ENCODE measurements at places on chromosomes 11 and 22. TPM values are rescaled to one million over a fixed set of nuclear protein-coding genes. Genes with fewer than 3 reads are reported as not detected.

OLFML1 gene
- 0.42 TPM for total RNA-seq

DERL3 gene
- total RNA-seq = 0.57 TPM

ROBO4 gene
- 3.6 TPM for total RNA-seq

DNA sequence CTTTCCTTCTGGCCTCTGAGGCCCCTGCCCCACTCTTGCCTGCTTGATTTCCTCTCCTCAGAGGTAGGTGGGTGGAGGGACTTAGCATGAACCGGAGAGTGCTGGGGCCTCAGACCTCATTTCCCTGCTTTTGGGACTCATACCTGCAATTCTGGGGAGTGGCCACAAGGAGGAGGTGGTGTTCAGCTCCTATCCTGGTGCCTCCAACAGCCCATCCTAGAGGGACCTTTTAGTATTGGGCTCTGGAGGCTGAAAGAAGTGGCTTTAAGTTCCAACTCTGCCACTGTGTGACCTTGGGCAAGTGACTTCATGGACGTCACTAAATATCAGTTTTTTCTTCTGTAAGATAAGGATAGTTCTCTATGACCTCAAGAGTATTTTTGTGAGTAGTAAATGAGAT lies 98.6 kb downstream of the KIAA1671 start:
- DNase-seq = no peak

DNA sequence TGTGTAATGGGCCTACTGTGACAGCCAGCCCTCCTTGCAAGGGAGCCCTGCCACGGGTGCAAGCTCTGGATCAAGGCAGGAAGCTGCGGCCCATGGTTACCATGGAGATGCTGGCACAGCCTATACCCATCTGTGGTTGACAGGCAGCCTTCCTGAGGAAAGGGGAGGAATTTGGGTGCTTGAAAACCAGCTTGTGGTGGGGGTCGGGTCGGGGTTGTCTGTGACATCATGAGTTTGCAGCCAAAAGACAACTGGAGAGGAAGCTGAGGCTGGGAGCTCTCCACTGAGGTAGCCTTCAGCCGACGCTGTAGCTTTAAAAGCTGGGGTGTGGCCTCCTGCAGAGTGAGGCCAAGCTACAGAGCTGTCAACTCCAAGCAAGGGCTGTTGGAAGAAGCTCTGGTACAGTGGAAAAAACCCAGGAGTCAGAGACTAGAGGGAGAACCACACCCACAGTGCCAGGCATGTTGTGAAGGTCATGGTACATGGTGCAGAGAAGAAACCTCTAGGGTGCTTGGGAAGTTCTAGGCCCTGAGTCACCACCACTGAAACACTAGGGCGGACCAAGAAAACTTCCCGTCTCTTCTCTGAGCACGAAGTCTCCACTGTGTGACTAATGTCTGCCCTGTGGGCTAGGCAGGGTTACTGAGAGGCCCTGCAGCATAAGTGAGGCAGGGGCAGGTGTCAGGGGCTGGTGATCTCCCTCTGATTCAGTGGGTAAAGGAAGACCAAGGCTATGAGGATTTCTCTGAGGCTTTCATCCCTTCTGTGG lies 10.8 kb upstream of the LDHA start:
- DNase-seq = peak; percentile 94

DNA sequence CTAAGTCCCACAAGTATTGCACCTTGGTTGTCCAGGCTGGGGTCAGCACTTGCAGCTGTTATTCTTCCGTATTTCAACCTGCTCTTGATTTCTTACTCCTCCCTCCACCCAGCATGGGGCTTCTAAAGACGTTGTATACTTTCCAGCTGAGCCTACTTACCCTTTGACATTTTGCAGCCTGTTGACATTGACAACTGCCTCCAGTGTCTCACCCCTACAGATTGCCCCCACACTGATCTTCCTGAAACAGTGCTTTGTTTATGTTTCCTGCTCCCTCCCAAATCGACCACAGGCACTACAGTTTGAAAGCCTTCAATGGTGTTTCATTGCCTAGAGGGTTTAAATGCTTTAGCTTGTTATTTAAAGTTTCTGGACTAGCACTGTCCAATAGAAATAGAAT lies 56.6 kb downstream of the FAM83F start:
- no peak for DNase-seq

GRCh38 chr22:43845981-43846380 lies 16.3 kb downstream of the SULT4A1 start:
- DNase-seq = no peak

- no peak for DNase-seq
These were observed 86.5 kb upstream of the PPARA start for GRCh38 chr22:46063846-46064227.

GRCh38 chr11:77085652-77086051 lies 17.0 kb upstream of the OMP start:
- no peak for DNase-seq

DNA sequence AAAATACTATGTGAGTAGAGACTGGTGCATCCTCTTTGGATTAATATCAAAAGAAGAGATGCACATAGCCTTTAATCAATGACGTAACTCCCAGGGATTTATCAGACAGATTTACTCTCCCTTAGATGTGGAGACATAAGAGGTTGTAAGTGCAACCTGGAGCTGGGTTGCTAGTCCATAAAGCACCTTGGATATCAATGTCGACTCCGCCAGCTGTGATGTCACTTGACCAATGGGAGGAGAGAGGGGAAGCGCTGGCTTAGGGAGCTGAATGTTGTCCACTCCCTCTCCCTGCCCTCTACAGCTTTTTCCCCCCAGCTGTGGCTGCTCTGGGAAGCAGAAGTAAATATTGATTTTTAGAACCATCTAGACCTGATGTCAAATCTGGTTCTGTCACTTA lies 28.9 kb upstream of the TMEM86A start:
- DNase-seq = no peak

Data from Daoy (cell line).